ENCODE measurements at places on chromosomes 5 and 9.

DNA sequence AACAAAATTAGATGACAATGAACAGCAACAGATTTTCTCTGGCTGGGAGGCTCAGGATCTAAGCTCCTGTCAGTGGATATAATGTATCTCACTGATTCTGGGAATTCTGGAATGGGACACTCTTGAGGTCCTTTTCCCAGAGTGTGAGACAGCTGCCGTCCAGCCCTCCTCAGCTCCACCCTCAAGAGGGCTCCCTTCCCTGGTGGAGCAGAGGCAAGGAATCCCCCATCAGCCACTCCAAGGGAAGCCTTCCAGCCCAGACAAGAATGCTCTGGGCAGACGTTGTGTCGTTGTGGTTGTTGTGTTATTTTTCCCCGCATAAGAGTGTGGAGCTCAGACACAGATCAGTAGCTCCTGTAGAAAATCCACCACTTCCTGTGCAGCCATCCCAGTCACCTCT lies 47.7 kb upstream of the ATP10B start:
- DNase-seq: no peak

GRCh38 chr5:146107901-146108300 lies 2.5 kb upstream of the PLAC8L1 start:
- DNase-seq: no peak

DNA sequence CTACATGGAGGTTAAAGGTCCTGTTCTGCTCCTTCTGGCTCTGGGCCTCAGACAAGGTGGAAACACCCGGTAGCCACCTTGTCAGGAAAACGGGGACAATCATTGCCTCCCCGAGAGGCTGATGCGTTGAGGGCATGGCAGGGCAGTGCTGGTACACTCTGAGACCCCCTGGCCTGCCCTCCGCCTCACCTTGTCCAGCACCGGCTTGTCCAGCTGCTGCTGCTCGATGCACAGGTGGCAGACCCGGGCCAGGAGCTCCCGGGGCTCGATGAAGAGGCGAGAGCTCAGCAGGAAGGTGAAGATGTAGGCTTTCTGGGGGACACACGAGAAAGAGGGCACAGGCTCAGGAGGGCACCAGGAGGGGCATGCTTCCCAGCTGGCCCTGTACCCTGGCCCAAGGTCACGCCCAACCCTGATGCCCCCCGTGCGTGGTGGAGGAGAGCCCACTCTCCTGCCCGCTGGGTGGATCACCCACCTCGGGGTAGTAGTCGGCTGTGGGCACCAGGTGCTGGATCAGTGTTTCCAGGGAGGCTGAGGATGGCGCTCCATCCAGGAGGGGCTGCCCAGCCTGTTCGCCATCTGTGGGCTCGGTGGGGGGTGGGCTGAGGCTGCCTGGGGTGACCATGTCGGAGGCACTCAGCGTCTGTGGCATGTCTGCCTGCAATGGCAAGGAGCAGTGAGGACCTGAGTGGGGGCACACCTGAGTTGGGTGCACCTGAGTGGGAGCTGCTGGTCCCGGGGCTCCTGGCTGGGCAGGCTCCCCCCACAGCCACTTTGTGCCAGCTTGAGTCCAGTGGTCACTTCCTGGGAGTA lies 66.0 kb upstream of the RNF130 start:
- DNase-seq: no peak

- no peak for DNase-seq
Measured at GRCh38 chr9:123338710-123339665, 17.0 kb upstream of the CRB2 start.

- no peak for DNase-seq
Measured at GRCh38 chr9:81634915-81635516, 54.3 kb downstream of the TLE1 start.

- DNase-seq: no peak
Measured at GRCh38 chr5:57598097-57598496, 115.5 kb upstream of the ACTBL2 start.

DNA sequence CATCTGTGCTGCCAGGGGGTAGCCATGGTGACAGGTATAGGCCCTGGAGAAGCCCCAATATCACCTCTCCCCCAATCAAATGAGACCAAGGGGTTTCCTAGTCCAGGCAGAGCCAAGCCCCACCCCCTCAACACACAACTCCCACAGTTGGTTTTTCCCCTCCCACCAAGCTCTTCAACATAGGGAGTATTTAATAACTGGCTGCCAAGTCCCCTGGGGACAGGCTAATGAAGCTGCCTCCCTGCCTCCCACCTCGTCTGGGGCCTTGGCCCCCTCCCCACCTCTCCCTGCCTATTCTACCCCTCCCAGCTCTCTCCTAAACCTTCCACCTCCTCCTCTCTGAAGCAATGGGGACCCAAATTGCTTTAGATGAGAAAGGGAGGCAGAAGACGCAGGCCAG lies 23.4 kb downstream of the CPLX2 start:
- DNase-seq: no peak

- no peak for DNase-seq
Measured at GRCh38 chr9:137458194-137459151, 661 bp downstream of the NSMF start.

DNA sequence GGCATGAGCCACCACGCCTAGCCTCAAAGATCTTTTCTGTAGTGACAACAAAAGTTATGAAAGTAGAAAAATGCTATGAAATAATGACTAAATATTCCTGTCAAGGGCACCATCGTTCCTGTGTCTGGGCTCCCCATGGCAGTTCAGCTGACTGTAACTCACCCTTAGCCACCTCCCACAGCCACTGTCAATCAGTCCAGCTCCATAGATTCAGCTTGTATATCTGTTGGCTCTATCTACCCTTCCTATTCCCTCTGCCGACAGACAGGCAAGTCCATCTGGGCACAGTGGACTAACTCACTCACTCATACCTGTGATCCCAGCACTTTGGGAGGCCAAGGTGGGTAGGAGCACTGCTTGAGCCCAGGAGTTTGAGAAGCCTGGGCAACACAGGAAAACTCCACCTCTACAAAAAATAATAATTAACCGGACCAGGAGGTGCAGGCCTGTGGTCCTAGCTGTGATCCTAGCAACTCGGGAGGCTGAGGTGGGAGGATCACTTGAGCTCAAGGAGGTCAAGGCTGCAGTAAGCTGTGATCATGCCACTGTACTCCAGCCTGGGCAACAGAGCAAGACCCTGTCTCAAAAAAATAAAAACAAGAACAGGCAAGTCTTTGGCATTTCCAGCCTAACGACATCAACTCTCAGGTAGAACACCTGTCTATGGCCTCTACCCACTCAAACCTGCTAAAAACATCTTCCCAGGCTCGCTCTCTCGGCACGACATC lies 6.2 kb downstream of the CAMSAP1 start:
- DNase-seq: no peak

- DNase-seq: no peak
Measured at GRCh38 chr9:108894225-108894997, 32.3 kb downstream of the ACTL7A start.

DNA sequence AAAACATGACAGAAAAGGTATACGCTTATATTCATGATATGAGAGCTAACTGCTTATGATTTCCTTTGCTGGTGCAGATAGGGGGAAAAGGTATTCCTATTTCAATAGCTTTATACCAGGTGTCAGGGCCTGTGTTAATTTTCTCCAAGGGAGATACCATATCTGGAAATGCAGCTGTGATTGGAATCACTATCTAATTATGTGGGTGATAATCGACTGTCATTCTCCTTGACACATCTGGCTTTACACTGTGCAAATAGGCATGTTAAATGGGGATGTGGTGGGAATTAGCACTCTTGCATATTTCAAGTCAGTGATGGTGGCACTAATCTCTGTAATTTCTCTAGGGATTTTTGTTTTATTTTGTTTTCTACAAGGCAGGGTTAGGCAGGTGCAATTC lies 611.1 kb downstream of the CDH9 start:
- DNase-seq: no peak

GRCh38 chr5:141094481-141095262 lies at the start of gene PCDHB2:
PCDHB2 (plus strand) TSS chr5:141094615; CDS start chr5:141094791, 176 bp downstream.
- DNase-seq: no peak

DNA sequence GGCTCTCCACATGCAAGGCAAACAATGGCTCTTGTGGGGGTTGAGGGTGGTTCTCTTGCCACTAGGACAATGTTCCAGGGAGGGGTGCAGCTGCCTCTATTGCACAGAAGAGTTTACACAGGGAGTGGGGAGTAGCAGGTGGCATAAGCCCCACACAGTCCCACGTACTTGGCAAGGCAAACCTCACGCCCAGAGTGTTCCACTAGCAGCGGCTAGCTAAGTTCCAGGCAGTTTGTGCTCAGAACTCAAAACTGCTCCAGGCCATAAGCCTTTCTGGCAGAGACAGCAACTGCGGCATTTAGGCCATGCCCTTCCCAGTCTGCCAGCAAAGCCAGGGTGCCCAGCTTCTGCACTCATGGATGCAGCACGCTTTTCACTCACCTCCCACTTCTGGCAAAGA lies 29.0 kb upstream of the BTNL3 start:
- no peak for DNase-seq

- no peak for DNase-seq
Measured at GRCh38 chr5:168372356-168372946, 81.0 kb downstream of the WWC1 start.

- DNase-seq: no peak
Measured at GRCh38 chr9:119273984-119274665, 95.1 kb downstream of the BRINP1 start.

DNA sequence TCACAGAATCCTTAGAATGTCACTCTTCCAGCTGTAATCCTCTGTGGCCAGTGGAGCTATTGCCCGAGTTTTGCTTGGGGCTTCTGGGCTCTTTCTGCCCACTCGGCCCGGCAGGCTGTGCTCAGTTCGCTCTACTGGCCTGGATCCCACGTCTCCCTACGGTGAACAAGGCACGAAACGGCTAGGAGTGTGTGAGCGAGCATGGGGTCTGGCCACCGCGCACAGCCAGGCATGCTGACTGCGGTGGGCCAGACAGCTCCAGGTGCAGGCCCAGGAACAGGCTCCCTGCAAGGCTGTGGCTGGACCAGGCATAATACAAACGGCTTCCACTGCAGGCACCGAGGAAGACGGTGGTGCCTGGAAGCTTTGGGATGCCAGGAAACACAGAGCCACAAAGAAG lies 2035.5 kb upstream of the ACO1 start:
- no peak for DNase-seq

- no peak for DNase-seq
Measured at GRCh38 chr9:71962328-71962727, 50.9 kb downstream of the C9orf85 start.

DNA sequence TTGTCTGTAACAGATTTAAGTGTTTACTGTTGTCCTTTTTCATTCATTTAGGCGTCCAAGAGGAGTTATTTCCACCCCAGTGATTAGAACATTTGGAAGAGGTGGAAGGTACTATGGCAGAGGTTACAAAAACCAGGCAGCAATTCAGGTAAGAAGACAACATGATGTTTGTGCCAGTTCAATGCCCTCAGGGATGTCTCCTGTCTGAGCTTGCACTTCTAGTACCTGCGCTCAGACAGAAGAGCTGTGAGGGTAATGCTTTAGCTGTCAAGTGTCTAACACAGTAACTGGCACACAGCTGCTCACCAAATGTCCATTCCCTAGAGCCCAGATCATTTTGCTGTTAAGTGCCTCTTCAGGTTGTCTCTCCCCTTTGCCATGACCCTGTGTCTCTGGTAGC lies 14.2 kb upstream of the PHF2 start:
- DNase-seq: no peak

DNA sequence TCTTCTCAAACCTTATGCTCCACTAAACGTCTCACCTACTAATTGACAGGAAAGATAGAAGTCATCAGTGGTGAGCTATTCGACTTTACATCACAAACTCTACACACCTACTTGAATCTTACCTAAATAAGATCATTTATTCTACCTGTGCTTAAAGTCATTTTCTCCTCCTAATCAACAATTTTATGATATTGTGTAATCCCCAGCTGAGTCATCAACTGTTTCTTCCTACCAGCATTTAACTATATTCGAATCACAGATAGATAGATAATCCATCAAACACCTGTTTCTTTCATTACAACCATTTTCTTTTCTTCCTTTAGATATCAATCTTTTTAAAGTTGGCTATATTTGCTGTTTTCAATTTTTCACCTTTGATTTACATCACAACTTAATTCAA lies 181.5 kb downstream of the LPAR1 start:
- no peak for DNase-seq

DNA sequence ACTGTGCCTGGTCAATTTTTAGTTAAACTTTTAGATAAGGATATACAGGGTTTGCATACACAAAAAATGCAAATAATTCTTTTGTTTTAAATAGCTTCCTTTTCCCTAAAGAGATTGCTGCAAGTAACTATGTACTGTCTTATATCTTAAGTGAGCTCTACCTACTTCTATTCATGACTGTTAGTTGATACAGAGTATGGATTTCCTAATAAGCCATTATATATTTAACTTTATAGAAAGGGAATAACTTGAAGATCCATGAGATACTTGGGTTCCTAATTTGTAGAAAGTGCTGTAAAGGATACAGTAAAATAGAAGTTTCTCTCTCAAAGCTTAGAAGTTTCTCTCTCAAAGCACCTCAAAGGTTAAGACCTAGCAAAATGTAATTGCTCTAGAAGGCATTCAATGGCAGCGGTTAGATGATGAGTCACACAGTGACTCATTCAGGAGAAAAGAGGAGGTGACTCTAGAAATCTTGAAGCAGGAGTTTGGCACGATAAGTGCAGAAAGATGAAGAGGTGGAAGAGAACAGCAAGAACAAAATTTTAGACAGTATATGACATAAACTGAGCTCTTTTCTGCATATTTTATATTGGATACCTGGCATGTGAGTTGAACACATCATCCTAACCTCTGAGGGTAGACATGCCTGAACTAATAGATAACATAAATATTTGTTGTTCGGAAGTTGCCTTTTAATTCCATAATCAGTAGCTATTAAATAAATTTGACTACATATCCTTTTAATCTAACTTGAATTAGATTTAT lies 5.5 kb upstream of the DNAJC21 start:
- DNase-seq: no peak

- DNase-seq: no peak
Measured at GRCh38 chr5:57455511-57456455, 26.8 kb downstream of the ACTBL2 start.

DNA sequence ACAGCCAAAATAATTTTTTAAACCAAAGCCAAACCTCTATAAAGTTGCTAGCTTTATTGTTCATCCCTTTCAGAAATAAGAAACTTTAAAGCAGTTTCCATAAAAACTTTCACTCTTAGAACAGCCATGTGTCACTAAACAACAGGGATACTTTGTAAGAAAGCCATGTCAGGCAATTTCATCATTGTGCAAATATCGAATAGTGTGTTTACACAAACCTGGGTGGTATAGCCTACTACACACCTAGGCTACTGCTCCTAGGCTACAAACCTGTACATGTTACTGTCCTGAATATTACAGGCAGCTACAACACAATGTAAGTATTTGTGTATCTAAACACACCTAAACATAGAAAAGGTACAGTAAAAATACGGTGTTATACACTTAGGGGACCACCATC lies 59.9 kb downstream of the TLE1 start:
- no peak for DNase-seq

Data from left renal pelvis (tissue), 4 donors.